ENCODE measurements at places on chromosomes 3 and 15.
A peak's percentile ranks its signal among the peaks of the same experiment; 100 is the strongest.

DNA sequence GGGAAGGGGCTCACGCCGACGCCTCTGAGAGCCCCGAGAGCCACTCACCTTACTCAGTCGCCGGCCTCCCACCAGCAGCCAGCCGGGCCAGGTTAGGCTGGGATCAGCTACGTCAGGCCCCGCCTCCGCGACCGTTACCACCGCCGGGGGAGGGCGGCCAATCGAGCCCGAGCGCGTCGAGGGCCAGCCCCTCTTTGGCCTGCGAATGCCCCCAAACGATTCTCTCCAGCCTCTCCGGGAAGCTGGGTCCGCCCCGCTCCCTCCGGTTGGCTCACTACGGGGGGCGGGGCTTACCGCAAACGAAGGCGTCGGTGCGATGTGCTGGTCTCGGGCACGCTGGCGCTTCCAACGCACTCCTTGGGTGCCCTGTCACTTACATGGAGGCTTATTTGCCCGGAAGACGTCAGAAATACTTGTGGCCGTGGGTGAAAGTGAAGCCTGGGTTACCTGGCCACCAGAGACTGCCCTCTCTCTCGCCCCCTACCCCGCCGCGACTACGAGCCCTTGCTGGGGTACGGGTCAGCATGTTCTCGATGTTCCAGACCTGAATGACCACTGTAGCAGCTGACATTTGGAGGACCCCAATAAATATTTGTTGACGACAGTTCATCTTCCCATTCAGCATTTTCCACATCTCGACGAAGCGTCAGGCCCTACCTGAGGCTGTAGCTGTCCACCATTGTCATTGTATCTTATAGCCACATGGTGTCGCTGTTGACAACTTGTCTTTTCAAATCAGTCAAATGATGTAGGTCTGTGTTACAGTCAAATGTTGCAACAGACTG is at the start of gene CEP70:
Gene CEP70 (minus strand): TSS at position 111 of the 785 bp plus-strand sequence. CDS start 21,333 bp downstream, outside the sequence.
- peak; percentile 78 for DNase-seq

- DNase-seq: no peak
Observed at GRCh38 chr3:10226293-10226692, 22.0 kb upstream of the TATDN2 start.

GRCh38 chr3:99747915-99748314 is 69.7 kb upstream of the CMSS1 start:
- DNase-seq: no peak

DNA sequence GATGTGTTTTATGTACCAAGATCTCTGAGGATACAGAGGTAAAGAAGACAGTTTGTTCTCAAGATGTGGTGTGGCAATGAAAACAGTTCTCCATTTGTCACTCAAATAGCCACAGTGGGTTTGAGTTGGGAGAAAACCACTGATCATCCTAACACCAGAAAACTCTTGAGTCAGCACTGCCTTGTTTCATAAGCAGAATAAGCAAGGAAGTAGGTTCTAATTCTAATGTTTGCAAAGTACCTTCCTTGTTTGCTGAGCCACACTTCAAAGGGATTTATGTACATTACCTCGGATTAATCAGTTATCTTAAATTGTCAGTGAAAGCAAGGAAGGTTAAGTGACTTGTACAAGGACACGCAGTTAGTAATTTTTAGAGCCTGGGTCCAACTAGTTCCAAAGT is 107.8 kb upstream of the BOC start:
- no peak for DNase-seq

DNA sequence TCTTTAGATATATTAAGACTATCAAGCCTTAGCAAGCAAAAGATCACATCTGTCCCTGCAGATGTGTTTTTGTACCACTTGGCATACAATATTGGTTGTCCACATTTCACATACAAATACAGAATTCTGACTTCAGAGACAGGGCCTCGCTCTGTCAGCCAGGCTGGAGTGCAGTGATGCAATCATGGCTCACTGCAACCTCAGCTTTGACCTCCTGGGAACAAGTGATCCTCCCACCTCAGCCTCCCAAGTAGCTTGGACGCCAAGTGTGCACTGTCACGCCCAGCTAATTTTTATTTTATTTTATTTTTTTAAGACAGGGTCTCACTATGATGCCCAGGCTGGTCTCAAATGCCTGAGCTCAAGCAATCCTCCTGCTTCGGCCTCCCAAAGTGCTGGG is 53.0 kb upstream of the ACTL6A start:
- DNase-seq: no peak

DNA sequence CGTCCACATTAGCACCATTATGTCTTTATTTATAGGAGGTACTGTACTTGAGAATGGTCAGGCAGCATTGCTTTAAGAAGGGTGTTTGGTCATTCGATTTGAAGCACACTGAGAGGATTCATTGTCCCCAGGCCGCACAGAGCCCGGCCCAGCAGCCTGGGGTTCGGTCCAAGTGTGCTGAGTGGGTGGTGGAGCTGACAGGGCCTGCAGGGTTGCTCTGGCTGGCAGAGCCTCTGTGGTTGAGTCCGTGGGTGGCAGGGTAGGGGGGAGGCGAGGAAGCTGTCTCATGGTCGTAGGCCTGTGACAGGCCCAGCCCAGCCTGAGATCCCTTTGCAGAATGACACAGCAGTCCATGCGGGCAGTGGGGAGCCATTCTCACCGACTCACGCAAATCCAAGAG is 227.7 kb upstream of the TOPAZ1 start:
- no peak for DNase-seq

DNA sequence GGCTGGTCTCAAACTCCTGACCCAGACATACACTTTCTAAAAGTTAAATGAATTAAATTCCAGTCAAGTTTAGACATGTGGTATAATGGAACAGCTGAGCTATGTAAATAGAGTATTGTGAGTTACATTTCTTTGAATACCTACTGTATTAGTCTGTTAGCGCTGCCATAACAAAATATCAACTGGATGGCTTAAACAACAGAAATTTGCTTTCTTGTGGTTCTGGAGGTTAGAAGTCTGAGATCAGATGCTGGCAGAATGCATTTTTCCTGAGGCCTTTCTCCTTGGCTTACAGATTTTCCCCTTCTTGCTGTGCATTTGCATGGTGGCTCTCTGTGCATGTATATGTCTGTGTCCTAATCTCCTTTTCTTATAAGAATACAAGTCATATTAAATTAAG is 101.5 kb upstream of the TGFBR2 start:
- no peak for DNase-seq

DNA sequence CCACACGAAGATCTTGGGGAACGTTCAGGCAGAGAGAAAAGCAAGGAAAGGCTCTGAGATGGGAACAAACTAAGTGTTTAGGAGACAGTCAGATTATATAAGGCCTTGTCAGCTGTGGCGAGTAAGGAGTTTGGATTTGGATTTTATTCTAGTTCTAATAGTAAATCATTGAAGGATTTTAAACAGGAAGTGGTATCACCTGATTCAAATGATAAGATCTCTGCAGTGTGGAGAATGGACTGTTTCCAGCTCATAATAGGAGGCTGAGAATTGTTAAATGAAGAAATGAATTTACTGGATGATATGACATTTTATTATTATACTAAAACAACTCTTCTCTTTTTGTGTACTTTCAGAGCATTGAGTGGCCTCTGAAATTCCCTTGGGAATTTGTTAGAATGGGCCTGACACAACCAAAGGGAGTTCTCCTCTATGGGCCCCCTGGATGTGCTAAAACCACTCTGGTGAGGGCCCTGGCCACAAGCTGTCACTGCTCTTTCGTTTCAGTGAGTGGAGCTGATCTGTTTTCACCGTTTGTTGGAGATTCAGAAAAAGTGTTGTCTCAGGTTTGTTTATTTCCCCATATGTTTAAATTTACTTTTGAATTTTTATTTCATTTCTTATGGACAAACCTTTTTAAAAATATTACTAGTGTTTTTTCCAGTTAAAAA is 36.0 kb upstream of the GATM start:
- DNase-seq: no peak

DNA sequence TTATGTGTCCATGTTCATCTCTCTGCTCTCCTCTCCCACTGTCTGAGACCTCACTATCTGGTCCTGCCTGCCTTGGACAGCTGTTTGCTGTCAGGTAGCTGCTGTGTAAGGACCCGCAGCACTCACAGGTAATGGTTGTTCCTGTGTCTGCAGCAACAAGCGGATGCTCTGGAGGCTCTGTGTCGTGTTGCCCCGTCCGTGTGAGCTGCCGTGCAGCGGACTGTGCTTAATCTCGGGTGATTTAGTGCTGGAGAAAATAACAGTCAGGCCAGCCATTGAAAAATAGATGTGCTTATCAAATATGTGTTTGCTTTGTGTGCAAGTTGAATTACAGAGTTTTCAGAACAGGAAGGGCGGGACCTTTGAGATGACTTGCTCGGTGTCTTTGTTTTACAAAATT is 121.4 kb downstream of the GABRG3 start:
- DNase-seq: no peak

GRCh38 chr3:156795890-156796481 is 30.2 kb upstream of the LEKR1 start:
- DNase-seq: no peak

DNA sequence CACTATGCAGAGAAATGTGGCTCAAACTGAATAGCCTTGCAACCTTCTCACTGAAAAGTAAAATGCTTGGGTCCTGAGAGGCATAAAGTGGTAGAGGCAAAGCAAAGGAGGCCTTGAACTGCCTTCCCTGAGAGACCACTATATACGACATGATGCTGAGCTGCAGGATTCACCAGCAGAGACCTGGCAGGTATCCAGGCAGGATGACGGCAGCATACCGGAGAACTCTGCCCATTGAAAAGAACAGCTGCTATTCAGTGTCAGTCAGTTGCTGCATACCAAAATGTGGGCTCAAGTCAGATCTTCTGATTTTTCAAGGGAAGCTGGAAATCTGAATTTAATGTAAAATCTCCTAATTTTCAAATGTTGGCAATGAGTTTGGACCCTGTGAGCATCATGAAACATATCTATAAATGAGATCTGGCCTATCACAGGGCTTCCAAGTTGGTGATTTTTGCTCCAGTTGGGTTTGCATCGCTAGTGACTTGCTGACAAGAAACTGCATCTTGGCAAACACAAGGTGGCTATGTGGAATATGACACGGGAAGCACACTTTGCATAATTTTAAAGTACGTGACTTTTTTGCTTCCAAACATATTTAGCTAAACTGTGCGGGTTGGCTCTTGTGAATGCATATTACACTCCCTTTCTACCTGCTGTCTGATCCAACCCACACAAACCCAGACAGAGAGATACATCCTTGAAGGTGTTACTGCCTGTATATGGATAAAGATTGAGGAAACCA is 529.0 kb downstream of the AGBL1 start:
- no peak for DNase-seq

- no peak for DNase-seq
Observed at GRCh38 chr15:88878720-88879184, 16.6 kb downstream of the HAPLN3 start.

DNA sequence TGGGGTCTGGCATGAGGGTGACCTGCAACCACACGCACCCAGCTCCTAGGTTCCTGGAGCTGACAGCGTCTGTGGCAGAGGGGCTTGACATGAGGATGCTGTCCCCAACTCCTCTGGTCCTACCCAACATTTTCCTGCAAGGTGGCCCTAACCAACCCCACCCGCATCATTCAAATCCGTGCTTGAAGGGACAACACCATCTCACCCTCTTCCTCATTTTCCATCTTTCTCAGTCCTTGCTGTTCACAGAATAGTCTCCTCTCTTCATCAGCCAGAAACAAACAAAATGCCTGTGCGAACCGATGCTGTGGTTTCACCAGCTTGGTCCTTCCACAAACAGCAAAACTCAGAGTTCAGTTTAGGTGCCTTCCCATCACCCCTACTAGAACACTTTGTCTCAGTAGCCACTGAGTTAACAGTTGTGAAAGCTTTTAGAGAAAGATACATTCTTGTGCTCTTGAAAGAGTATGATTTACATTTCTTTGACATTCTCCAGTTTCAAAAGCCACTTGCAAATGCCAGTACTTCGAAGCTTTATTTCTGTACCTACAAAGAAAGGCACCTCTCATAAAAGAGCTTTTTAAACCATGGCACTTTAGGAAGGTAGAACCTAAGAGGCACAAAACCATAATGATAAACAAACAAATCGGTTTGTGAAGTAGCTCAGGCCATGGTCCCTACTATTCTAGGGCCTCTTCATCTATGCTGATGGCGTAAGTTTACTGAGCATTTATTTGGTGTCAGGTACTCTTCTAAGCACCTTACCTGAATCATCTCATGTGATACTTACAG is 360.1 kb downstream of the SHQ1 start:
- no peak for DNase-seq

DNA sequence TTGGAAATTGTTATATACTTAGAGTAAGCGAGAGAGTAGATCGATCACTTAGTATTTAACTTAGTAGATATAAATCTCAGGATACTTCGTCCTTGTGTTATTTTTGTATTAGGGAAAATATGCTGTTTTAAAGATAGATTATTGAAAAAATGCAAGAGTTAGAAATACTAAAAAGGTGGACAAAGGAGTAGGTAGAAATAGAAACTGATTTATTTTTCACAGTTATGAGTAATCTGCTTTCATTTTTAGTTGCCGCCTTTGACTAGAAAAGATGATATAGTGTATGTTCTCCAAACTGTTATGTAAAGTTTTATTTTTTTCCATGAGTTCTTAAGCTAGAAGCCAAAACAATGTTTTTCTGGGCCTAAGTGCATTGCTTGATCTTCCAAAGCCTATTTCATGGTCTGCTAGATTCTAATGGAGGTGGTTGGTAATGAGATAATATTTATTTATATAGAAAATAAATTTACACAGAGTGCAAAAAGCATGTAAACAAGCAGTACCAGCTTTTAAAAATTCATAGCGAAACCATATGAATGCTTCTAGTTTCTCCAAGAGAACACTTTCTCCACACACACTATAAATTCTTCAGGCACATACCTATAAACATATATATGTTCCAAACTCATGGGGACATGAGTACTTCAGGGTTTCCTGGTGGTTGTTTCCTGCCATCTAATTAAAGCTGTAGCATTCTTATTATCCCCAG is 61.1 kb downstream of the DIPK2A start:
- no peak for DNase-seq

Measured in stimulated activated CD4-positive, alpha-beta T cell treated with anti-CD3 and anti-CD28 coated beads, TNF-alpha, amount 100 ng/mL, for 48 hours (primary cell).